ENCODE measurements at places on chromosomes 3 and 15.

DNA sequence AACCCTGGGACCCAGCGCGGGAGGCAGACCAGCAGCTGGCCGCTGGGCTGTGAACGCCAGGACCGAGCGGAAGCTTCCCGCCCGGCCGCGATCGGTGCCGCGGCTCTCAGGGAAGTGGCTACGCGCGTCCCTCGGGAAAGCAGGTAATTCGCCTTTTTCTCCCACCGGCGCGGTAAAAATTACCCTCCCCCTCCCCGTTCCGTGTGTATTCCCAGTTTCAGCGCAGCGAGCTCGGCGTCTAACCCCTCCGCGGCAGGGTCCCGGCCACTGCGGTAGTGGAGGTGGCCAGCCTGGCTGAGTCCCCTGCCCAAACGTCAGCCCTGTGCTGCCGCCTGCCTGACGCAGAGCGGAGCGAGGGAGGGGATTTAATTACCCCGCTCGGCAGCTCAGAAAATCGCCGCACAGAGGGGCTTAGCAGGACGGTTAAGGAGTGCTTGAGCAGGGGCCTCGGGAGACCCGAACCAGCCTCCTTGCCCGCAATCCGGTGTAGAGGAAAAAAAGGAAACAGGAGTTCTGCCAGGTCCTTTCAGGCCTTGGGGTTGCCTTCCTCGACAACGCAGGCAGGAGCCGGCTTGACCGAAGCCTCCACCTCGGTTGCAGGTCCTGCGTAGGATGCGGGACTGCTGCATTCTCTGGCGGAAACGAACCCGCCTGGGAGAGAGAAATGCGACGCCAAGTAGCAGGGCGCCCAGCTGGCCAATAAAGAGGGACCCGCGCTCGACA is 2.9 kb downstream of the GATA2 start:
- DNase-seq: peak; percentile 57

DNA sequence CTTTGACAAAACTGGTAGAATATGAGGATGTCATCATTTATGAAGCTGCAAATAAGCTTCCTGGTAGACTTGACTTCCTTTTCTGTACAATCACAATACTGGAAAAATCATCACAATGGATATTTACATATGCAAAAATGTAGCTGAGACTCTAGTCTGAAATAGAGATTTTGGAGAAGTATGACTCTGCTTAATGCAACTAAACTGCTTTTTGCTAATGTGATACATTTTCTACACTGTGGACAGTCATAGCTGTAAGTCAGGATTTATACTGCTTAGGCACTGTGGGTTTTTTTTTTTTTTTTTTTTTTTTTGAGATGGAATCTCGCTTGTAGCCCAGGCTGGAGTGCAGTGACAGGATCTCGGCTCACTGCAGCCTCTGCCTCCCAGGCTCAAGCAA is 34.5 kb upstream of the ST3GAL6 start:
- DNase-seq: no peak

DNA sequence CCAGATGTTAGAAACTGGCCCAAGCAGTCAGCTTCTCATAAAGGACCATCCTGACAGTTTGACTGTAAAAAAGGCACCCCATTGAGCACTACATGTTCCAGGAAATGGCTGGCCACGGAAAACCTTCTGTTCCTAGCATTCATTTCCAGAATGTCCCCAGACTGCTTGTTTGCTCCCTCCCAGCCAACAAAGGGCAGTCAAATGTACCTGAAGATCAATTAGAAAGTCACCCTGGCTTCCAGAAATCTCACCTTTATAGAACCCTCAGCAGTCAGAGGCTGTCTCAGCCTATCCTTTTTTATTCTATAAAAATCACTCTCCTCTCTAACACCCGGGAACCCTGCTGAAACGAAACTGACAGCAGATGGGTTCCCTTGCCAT is 784 bp upstream of the SAMMSON start:
- no peak for DNase-seq

GRCh38 chr3:169453256-169454059 is 210.1 kb downstream of the MECOM start:
- no peak for DNase-seq

Measured in sciatic nerve (tissue), 2 donors.